ENCODE measurements at places on chromosomes 13 and 19. TPM values are rescaled to one million over a fixed set of nuclear protein-coding genes. Genes with fewer than 3 reads are reported as not detected.

Gene CERS1
- 0.30 TPM for total RNA-seq

GRCh38 chr19:54523403-54523802 lies 20.8 kb downstream of the LAIR2 start:
- no peak overlapping the region for H3K27ac ChIP-seq
- no peaks in the 10 kb centered on the region for H3K27me3 ChIP-seq
- DNase-seq = no peak
- H3K36me3 ChIP-seq = no peaks in the 10 kb centered on the region
- H3K4me1 ChIP-seq = no peaks in the 10 kb centered on the region
- H3K4me3 ChIP-seq = no peak overlapping the region

DNA sequence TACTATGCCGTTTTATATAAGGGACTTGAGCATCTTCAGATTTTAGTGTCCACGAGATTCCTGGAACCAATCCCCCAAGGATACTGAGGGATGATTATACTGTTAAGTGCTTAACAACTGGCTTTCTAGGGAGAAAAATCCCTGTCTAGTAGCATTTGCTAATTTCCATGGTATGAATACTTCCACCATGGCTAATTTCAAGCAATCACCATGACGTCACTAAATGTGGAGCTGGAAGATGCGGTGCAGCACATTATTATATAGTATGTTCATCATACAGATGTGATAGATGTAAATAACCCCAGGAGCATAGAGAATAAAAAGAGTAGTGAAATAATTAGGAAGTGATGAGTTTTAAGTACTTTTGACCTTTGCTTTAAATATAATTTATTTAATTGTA lies 72.7 kb downstream of the SIAH3 start:
- H3K4me3 ChIP-seq = no peak overlapping the region
- no peak overlapping the region for H3K27ac ChIP-seq
- no peak for DNase-seq
- H3K4me1 ChIP-seq = no peaks in the 10 kb centered on the region

GRCh38 chr13:71459708-71460107 lies 407.3 kb downstream of the DACH1 start:
- H3K4me3 ChIP-seq = no peak overlapping the region
- H3K27me3 ChIP-seq = no peaks in the 10 kb centered on the region
- DNase-seq = no peak
- H3K36me3 ChIP-seq = no peaks in the 10 kb centered on the region
- no peak overlapping the region for H3K27ac ChIP-seq
- H3K4me1 ChIP-seq = peaks cover 3% of the 10 kb centered on the region

- no peaks in the 10 kb centered on the region for H3K4me1 ChIP-seq
- H3K36me3 ChIP-seq = peaks cover 49% of the 10 kb centered on the region
- no peaks in the 10 kb centered on the region for H3K27me3 ChIP-seq
- no peak for DNase-seq
- no peak overlapping the region for H3K27ac ChIP-seq
- no peak overlapping the region for H3K4me3 ChIP-seq
These were observed 74.8 kb upstream of the XPO4 start for GRCh38 chr13:20977394-20977793.

Gene CATSPERD
- not detected for total RNA-seq

Gene MRPS31
- total RNA-seq = 31.1 TPM

Gene FRY
- 87.7 TPM for total RNA-seq

Gene GPR32
- not detected for total RNA-seq

DNA sequence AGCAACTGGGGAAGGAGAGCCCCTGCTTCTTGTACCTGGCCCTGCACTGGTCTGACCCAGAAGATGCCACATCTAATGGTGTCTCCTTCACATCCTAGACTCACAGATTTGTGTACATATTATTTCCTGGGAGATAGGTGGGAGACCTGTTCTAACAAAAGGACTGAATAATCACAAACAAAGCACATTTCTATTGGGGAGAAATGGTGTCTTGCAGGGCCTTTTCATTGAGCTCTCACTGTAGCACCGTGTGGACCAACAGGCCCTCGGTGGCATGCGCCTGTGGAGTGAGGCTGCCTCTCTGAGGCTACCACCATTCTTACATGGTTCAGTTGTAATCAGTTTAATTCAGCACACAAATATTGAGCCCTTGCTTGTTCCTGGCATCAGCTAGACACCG lies 989 bp upstream of the SACS start:
- no peak overlapping the region for H3K4me3 ChIP-seq
- no peak for DNase-seq
- H3K27ac ChIP-seq = no peak overlapping the region
- H3K4me1 ChIP-seq = no peaks in the 10 kb centered on the region
- no peaks in the 10 kb centered on the region for H3K27me3 ChIP-seq
- no peaks in the 10 kb centered on the region for H3K36me3 ChIP-seq

- no peak for DNase-seq
- H3K4me1 ChIP-seq = peaks cover 1% of the 10 kb centered on the region
- no peaks in the 10 kb centered on the region for H3K36me3 ChIP-seq
- H3K27ac ChIP-seq = no peak overlapping the region
- no peaks in the 10 kb centered on the region for H3K27me3 ChIP-seq
These were observed 36.1 kb downstream of the HTR2A start for GRCh38 chr13:46860722-46861121.

- H3K36me3 ChIP-seq = no peaks in the 10 kb centered on the region
- no peak overlapping the region for H3K27ac ChIP-seq
These were observed 394.7 kb upstream of the KLF12 start for GRCh38 chr13:74528734-74529513.

GRCh38 chr19:18606281-18607225 lies at the start of gene CRLF1:
Gene CRLF1 (minus strand): TSS chr19:18606799. CDS start chr19:18606656, 143 bp downstream.
- H3K27me3 ChIP-seq = no peaks in the 10 kb centered on the region
- peaks cover 35% of the 10 kb centered on the region for H3K4me1 ChIP-seq
- no peaks in the 10 kb centered on the region for H3K36me3 ChIP-seq
- no peak within 1 kb of the TSS for H3K27ac ChIP-seq

Gene KASH5
- total RNA-seq = 2.2 TPM

GRCh38 chr19:8511573-8512101 lies 2.3 kb downstream of the ZNF414 start:
- no peak overlapping the region for H3K4me3 ChIP-seq
- H3K36me3 ChIP-seq = no peaks in the 10 kb centered on the region
- no peaks in the 10 kb centered on the region for H3K27me3 ChIP-seq
- H3K4me1 ChIP-seq = peaks cover 20% of the 10 kb centered on the region
- H3K27ac ChIP-seq = peak overlapping the region; percentile 9
- peak; percentile 89 for DNase-seq

DNA sequence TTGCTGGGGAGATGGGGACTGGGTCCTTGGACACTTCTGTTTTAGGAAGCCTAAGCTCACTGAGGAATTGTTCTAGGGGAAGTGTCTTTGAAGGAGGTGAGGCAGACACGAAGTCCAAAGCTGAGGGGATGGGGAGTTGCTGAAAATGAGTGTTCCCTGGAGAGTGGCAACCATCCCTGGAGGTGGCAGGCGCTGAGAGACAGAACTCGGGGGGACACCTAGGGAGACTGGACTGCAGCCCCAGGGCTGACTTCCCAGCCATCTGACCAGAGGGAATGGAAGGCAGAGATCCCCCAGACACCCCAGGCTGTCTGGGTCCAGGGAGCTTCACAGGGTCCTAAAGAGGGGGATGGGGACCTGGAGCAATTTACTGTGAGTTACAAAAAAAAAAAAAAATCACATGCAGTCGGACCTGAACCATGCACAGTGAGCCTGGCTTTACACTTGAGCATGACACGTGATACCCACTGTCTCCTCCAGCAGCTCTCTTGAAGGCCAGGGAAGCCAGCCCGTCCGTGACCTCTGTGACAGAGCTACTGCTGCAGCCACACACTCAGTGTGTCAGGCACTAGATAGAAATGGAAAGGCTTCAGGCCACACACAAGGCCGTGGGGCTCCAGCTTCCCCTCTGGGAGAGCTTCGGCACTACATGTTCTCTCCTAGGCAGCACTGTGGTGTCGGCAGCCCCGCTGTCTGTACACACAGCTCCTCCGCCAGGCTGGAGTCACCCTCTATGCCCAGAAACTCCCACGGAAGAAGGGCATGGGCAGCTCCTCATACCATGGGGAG lies 77.1 kb upstream of the KCTD15 start:
- DNase-seq = no peak
- no peaks in the 10 kb centered on the region for H3K36me3 ChIP-seq
- no peaks in the 10 kb centered on the region for H3K4me1 ChIP-seq
- H3K27ac ChIP-seq = no peak overlapping the region
- no peaks in the 10 kb centered on the region for H3K27me3 ChIP-seq

Gene ZNF414
- 10.5 TPM for total RNA-seq

DNA sequence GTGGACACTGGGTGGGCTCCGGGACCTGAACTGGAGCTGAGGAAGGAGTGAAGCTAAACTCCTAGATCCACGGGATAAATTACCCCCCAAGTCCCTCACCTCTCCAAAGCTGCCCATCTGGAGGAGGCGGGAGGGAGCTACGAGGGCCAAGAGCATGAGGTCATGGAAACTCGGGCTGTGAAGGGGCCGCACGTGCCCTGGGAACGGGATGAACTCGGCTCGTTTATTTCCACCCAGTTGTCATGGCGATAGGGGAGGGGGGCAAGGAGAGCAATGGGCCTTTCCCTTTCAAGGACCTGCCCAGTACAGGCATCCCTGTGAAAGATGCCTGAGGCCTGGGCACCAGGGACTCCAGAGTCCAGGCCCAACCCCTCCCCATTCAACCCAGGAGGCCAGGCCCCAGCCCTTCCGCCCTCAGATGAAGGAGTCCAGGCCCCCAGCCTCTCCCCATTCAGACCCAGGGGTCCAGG lies 3.8 kb downstream of the PPP1R12C start:
- peaks cover 14% of the 10 kb centered on the region for H3K36me3 ChIP-seq
- H3K27ac ChIP-seq = peak overlapping the region; percentile 81
- H3K4me3 ChIP-seq = no peak overlapping the region
- peak; percentile 75 for DNase-seq

Gene HCST
- 15.5 TPM for total RNA-seq

Gene PGLYRP1
- total RNA-seq = not detected

DNA sequence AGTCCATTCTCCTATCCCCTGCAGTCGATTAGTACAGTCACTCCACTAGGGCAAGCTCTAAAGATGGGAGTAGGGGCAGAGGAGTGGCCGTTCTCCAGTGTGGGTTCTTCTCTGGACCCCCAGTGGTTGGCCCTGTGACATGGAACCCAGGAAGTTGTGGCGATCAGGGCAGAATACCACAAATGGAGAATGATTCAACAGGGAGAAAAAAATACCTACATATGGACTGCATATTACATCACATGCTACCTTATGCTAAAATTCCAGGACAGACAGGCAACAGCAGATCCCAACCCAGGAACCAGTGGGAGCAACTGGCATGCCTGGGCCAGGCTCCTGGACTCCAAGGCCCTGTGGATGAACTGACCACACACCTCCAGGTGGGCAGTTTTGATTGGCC lies 20.4 kb downstream of the POU2F2 start:
- no peaks in the 10 kb centered on the region for H3K27me3 ChIP-seq
- DNase-seq = no peak
- H3K4me3 ChIP-seq = no peak overlapping the region
- no peaks in the 10 kb centered on the region for H3K4me1 ChIP-seq

Gene ZNF350
- 15.9 TPM for total RNA-seq

Measured in upper lobe of left lung (tissue), 6 donors.